ENCODE measurements at places on chromosomes 2 and 18.

DNA sequence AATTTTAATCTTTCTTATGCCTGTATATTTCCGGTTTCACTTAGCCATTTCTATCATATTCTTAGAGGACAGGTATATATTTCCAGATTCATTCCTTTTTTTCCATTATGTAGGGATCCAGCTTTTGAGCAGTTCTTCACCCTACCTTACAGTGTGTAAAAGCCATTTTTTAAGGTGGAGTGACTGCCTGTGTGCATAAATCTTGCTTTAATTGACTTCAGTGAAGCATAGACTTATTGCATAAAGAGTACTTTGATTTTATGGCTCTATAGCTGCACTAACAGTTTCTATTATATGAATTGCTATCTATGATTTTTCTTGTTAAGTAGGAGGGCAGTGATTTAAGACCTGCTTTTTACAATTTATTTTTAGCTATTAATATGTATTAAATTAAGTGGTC lies 132.6 kb downstream of the NYAP2 start:
- H3K4me1 ChIP-seq: no peaks in the 10 kb centered on the region
- H3K36me3 ChIP-seq: no peaks in the 10 kb centered on the region
- H3K27ac ChIP-seq: no peak overlapping the region
- DNase-seq: no peak

GRCh38 chr2:45176390-45176789 lies 167.1 kb upstream of the SIX2 start:
- no peaks in the 10 kb centered on the region for H3K4me1 ChIP-seq
- no peak overlapping the region for H3K4me3 ChIP-seq
- no peaks in the 10 kb centered on the region for H3K36me3 ChIP-seq
- H3K27me3 ChIP-seq: no peaks in the 10 kb centered on the region
- H3K27ac ChIP-seq: no peak overlapping the region

DNA sequence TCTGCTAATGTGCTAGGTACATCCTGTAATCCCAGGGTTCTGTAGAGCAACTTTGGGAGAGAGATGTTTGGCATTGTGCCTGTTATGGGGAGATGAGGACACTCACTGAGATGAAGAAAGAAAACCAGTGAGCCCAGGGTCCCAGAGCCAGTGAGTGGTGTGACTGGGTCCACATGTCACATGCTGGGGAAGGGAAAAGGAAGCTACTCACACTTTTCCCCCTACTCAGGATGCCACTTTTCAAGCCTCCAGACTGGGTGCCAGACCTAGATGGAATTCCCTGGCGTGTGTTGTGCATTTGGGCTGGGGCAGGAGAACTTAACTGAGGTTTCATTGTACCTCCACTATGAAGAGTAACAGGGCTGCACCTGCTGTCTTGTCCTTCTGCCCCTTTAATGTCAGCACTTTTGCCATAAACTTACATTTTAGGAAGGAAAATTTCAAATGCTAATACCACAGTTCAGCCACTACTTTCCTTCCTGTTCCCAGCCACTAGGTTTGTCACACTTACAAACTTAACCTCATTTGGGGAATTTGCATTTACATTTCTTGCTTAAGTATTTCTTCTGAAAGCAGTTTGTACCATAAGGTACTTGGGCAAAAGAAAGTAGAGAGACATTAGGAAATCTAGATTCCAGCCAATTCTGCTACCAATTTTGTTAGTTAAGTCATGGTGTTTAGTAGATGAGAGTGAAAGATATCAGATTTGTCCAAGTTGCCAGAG lies 10.2 kb downstream of the INSIG2 start:
- no peak overlapping the region for H3K4me3 ChIP-seq
- H3K36me3 ChIP-seq: no peaks in the 10 kb centered on the region
- peaks cover 3% of the 10 kb centered on the region for H3K4me1 ChIP-seq
- DNase-seq: no peak

GRCh38 chr18:5543773-5544389 lies at the start of gene EPB41L3:
Gene EPB41L3, minus strand, starts transcription at chr18:5543997. Its CDS starts 54,814 bp downstream, at chr18:5489183.
- H3K27ac ChIP-seq: peak within 1 kb of the TSS; percentile 41
- H3K4me3 ChIP-seq: peak within 1 kb of the TSS; percentile 64
- H3K27me3 ChIP-seq: no peaks in the 10 kb centered on the region
- peak; percentile 68 for DNase-seq

GRCh38 chr2:85662899-85663593 lies 5.0 kb downstream of the SFTPB start:
- H3K4me3 ChIP-seq: no peak overlapping the region
- H3K36me3 ChIP-seq: no peaks in the 10 kb centered on the region

GRCh38 chr2:190876631-190877030 lies 4.0 kb upstream of the GLS start:
- H3K4me1 ChIP-seq: peaks cover 25% of the 10 kb centered on the region
- no peaks in the 10 kb centered on the region for H3K36me3 ChIP-seq
- H3K27ac ChIP-seq: peak overlapping the region; percentile 98
- no peaks in the 10 kb centered on the region for H3K27me3 ChIP-seq
- DNase-seq: no peak
- no peak overlapping the region for H3K4me3 ChIP-seq

- H3K36me3 ChIP-seq: no peaks in the 10 kb centered on the region
- no peaks in the 10 kb centered on the region for H3K27me3 ChIP-seq
- no peak for DNase-seq
These were observed 106.0 kb downstream of the ZNF519 start for GRCh38 chr18:14026199-14026598.

Measured in ascending aorta (tissue), 2 donors.